LHCN-M2 (cell line): ENCODE measurements at places on chromosomes 16 and 17.

GRCh38 chr16:56974549-56975300, 13.0 kb downstream of the CETP start:
- DNase-seq, result no peak

DNA sequence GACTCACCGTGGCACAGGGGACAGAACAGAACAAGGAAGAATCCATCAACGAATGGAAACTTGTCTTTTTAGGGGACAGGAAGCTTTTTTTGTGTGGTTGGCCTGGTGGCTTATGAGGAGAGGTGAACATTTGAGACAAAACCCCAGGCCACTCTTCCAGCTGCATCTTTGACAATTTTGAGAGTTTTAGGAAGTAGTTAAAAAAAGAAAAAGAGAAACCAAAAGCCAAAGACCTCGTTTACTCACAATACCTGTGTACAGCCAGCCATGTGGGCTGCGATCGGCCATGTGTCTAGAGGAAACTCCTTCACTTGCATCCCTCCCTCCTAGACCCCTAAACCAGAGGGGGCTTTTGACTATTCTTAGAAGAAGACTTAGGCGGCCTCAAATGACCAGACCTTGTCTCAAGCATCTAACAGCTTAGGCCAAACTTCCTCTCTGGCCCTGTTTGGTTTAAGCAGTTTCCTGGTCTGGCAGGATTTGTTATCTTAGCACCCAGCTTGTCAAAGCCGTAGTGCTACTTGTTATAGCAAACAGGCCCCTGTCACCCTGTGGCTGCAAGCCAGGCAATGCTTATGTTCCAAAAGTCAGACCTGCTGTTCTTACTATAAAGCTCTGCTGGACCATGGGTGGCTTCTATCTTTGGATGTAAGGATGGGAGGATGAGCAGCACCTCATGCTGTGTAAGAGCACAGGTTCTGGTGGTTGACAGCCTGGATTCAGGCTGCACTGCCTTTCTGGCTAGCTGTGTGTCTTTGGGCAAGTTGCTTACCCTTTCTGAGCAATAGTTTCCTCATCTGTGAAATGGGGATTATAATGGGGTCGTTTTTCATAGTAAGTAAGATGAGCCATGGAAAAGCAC, 17.7 kb downstream of the KSR1 start:
- no peak for DNase-seq

GRCh38 chr16:68115851-68116250, 30.7 kb downstream of the NFATC3 start:
- no peak for DNase-seq

DNA sequence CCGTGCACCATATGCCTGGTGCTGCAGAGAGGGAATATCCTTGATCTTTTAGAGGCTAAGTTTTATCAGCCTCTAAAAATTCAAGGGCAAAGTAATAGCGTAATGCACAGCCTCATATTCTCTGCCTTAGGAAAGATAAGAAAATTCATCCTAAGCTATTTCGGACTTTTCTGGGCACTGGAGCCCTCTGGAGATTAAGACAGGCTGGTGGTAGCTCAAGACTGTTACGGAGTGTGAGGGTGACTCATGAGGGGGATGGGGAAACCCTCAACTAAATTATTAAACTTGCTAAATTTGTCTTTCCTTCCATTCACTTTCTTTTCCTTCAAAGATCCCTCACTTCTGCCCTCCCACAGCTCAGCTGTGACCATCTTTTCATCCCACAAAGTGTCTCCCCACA, 73.3 kb downstream of the RPH3AL start:
- DNase-seq, result peak; percentile 1

DNA sequence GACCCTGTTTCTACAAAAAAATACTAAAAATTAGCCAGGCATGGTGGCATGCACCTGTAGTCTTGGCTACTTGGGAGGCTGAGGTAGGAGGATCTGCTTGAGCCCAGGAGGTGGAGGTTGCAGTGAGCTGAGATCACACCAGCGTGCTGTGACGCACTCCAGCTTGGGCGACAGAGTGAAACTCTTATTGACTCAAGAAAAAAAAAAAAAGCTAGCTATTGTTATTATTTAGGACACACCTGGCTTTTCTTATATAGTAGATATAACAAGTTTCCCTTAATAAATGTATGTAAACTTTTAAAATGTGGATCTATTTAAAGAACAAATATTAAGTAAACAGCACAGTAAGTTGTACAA, 1.8 kb downstream of the RABEP2 start:
- no peak for DNase-seq

GRCh38 chr16:11679941-11680911, 12.0 kb downstream of the SNN start:
- no peak for DNase-seq

- no peak for DNase-seq
Measured at GRCh38 chr17:18331879-18332278, 16.8 kb downstream of the SMCR8 start.

GRCh38 chr17:81270279-81270678, 24.8 kb downstream of the SLC38A10 start:
- no peak for DNase-seq

DNA sequence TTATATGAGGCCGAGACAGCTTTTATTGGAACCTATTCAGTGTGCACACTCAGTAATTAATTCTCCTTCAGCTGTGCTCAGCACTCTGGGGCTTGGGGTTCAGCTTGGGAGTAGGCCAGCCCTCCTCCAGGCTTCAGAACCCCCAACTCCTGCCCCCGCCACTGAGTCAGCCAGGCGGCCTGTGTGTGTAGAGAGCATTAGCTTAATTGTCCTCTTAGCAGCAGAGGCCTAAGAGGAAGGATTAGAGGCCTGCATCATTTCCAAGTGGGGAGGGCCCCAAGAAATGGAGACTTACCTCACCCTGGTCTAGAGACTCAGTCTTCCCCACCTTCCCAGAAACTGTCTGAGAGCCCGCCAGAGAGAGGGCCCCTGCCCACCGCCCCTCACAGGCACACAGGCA, 772 bp downstream of the PRSS53 start:
- no peak for DNase-seq

DNA sequence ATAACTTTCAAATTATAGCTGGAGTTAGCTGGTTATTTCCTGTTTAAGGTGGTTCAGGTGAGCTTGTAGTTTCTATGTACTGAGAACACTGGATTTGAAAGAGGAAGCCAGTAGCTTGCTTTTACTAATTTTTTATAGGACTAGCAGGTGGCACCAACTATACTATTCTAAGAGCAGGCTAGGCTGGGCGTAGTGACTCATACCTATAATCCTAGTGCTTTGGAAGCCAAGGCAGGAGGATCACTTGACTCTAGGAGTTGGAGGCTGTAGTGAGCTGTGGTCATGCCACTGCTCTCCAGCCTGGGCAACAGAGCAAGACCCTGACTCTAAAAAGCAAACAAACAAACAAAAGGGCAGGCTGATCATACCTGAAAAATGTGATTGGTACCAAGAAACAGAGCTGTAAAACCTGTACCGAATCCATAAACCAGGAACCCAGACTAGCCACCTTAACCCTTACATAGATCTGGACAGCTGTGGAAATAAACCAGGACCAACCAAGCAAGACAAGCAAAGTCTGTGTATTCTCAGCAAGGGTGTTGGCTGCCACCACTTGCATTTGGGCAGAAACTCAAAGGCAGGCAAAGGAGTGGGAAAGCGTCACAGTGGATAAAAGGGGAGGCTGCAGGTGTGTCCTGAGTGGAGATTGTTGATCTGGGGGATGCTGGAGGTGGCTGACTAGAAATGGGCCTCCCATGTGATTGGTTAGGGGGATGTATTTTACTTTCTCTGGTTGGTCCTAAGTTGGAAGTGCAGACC, 36.3 kb downstream of the SLC47A1 start:
- peak; percentile 32 for DNase-seq

DNA sequence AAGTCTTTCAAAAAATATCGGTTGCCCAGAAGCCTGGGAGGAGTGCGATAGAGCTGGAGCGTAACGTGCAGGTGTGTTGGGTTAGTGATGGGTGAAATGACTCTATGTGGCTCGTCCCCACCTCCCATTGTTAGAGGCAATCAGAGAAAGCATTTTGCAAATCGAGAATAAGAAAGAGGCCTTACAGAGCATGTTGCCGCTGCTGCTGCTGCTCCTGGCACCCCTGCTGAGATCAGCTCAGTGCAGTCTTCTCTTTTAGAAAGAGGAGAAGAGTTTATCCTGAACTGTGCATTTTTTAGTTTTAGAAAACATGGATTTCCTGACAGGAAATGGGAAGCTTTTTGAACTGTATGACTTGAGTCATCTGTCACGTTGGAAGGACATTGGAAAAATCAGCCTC, 774.5 kb upstream of the RBFOX1 start:
- no peak for DNase-seq
